AG09309 (cell line): ENCODE measurements at places on chromosomes 16 and 17.

DNA sequence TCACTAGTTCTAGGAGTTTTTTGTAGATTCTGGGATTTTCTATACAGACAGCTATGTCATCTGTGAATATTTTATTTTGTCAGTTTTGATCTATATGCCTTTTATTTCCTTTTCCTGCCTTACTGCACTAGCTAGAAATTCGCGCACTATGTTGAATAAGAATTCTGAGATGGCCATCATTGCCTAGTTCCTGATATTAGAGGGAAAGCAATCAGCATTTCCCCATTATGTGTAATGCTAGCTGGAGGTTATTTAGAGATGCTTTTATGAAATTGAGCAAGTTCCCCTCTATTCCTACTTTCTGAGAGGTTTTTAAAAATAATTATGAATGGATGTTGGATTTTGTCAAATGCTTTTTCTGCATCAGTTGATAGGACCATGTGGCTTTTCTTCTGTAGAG, 23.8 kb downstream of the MPRIP start:
- no peak for DNase-seq

- DNase-seq, result no peak
These were observed 26.1 kb upstream of the CYTH1 start for GRCh38 chr17:78808163-78808562.

DNA sequence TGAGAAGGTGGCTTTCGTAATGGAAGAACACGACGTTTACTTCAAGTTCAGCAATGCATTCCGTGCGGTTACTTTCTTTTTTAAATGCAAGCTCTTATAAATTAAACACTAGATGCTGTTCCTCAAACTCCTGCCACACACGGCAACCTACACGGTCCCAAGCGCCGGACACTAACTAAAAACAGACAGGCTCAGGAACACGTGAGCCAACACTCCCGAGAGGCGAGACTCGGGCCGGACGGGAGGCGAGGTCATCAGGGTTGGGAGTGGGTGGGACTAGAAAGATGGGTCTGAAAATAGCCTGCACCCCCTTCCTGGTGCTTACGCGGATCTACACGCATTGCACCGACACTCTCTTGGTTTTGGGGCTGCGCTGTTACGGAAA, 6.4 kb downstream of the CLCN7 start:
- no peak for DNase-seq

- DNase-seq, result no peak
These were observed 90.3 kb upstream of the CRHR1 start for GRCh38 chr17:45693792-45694191.

GRCh38 chr17:5552841-5553240, 31.5 kb downstream of the NLRP1 start:
- no peak for DNase-seq

- no peak for DNase-seq
These were observed 96.9 kb downstream of the ADCY9 start for GRCh38 chr16:4019371-4019791.
